NCI-H460 (cell line): ENCODE measurements at places on chromosomes 2 and 18. TPM values are rescaled to one million over a fixed set of nuclear protein-coding genes. Genes with fewer than 3 reads are reported as not detected.

- DNase-seq, result no peak
Measured at GRCh38 chr2:17583166-17583565, 42.7 kb downstream of the VSNL1 start.

- peak; percentile 1 for DNase-seq
Measured at GRCh38 chr18:29644276-29644675, 1398.3 kb downstream of the DSC3 start.

GRCh38 chr18:10361660-10362059 is 92.8 kb upstream of the APCDD1 start:
- no peak for DNase-seq

GRCh38 chr2:38214209-38214717 is 138.3 kb upstream of the CYP1B1 start:
- no peak for DNase-seq

- no peak for DNase-seq
Measured at GRCh38 chr2:214699236-214699635, 110.2 kb downstream of the BARD1 start.

DNA sequence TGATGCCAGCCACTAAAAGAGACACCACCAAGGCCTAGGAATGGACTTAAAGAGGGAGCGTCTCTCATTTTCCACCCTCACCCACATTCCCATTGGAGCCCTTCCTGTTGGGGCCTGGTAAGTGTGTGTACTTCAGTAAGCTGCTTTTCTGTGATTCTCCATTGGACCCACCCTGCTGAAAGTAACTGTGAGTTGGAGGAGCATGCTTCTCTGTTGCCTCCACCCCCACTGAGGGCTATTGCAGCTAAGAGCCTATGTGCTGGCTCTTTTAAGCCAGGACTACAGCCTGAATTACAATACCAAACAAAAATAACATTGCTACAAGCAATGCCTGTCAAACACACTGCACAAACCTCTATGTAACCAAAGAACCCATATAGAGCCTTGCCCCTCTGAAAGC is 81.1 kb downstream of the TRABD2A start:
- no peak for DNase-seq

DNA sequence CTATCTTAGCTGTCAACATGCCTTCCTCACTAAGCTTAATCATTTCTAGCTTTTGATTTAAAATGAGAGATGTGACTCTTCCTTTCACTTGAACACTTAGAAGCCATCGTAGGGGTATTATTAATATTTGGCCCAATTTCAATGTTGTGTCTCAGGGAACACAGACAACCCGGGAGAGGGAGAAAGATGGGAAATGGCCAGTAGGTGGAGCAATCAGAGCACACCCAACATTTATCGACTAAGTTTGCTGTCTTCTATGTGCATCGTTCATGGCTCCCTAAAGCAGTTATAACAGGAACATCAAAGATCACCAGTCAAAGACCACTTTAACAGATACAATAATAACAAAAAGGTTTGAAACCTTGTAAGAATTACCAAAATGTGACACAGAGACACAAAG is 110.2 kb downstream of the OLA1 start:
- DNase-seq, result no peak

DNA sequence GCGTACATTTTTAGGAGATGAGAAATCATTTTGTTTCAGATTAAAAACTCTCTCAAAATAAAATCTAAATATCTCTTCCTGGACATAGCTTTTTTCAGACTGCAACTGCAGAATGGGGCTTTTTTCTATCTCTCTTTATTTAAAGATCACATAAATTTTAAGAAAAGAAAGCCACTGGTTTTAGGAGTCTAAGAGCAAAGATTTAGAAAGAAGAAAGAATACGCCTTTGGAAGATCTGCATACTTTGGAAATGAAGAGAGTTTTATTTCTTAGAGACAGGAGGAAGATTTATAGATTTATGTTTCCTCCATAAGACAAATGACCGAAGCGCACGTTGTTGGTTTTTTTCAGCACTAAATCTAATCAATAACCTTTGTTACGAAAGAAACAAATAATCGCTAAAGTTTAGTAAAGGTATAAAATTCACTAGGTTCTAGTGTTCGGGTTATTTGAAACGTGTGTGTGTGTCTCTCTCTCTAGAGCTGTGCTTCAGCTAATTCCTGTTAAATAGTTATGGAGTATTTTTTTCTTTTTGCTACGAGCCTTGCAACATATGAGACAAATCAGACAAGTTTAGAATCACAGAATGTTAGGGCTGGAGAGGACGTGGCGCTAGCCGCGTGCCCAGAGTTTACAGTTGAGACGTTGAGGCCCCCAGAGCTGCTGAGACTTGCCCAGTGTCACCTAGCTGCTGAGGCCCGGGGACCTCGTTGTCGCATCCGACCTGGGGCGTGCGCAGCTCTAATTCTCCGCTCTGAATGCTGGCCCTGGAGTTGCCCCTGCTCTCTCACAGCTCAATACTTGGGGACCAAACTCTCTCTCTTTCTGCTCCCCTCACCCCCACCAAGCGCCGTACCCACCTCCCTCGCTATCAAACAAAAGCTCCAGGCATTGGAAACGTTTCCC is 69.9 kb downstream of the CTAGE1 start:
- DNase-seq, result no peak

- no peak for DNase-seq
Measured at GRCh38 chr2:65375723-65376122, 56.7 kb downstream of the SPRED2 start.

DNA sequence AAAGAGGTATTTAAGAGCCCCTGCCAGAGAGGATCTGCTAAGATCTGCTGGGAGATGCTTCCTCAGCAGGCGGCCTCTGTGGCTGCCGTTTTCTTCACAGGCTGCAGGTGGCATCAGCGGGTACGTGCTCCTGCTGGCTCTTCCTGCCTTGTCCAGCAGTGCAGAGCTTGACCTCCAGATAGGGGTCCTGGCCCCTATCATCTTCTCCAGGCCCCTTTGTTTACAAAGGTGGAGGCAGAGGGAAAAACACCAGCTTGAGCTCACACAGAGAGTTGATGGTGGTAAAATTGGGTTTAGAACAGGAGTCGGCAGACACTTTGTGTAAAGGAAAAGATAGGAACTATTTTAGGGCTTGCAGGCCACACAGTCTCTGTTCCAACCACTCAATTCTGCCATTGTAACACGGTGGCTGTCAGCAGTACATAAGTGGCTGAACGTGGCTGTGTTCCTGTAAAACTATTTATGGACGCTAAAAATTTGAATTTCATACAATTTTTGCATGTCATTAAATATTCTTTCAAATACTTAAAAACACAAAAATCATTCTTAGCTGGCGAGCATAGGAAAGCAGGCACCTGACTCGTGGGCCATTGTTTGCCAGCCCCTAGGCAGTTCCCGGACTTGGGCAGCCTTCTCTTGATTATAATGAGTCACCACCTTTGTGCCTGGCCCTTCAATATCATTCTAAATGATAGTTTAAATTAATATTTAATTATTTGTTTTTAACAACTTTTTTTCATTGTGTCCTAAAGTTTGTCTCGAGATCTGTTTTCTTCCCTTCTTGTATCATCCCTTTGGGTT is 98.2 kb upstream of the B3GNT7 start:
- DNase-seq, result peak; percentile 61

Gene CROCC2
- total RNA-seq, result not detected in 2 replicates

Gene CD226
- total RNA-seq, result 41.8 and 45.5 TPM in 2 replicates

Gene PLGLB1
- 0.92 TPM in 1 of 2 replicates, not detected in the other for total RNA-seq

Gene ARMC9
- 8.9 TPM in 2 replicates for total RNA-seq

Gene KCNG2
- 5.2 and 6.0 TPM in 2 replicates for total RNA-seq
